NCI-H774 (cell line): ENCODE measurements at places on chromosomes 2 and 18.

DNA sequence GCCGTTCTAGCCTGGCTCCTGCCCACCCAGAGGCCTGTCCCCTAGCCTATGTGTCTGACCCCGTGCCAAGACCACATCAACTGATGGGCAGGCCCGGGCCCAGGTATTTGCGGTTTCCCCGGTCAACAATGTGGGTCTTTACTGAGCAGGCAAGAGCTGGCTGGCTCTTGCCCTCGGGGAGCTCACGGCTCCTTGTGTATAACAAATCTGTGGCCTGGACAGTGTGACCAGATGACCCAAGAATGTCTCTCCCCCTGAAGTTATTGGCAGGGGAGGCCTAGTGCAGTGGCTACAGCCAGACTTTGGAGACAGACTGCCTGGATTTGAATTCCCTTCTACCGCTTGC, 179.6 kb downstream of the KLHL29 start:
- no peak for DNase-seq

DNA sequence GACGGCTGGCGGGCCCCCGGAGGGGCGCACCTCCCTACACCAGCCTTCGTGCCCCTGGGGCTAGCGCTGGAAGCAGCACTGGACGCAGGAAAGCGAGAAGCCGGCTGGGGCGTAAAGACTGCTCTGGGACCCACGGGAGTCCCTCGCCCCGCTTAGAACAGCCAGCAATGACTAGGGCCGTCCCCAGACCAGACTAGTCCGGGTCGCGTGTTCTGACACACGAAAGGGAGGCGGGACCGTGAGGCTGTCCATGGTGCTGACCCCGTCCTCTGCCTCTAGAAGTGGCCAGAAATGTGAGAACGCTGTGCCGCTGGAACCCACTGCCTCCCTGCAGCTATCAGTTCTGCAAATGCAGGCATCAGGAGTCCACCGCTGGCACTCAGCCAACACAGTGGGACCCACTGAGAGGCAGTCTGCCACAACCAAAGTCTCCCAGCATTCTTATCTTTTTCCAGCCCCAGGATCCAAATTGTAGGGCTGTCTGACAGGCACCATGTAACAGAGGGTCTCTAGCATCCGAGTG, at the start of gene UCN:
Gene UCN, minus strand, starts transcription at position 87 of the 523 bp plus-strand sequence. CDS start 550 bp downstream, outside the sequence.
- DNase-seq, result no peak

DNA sequence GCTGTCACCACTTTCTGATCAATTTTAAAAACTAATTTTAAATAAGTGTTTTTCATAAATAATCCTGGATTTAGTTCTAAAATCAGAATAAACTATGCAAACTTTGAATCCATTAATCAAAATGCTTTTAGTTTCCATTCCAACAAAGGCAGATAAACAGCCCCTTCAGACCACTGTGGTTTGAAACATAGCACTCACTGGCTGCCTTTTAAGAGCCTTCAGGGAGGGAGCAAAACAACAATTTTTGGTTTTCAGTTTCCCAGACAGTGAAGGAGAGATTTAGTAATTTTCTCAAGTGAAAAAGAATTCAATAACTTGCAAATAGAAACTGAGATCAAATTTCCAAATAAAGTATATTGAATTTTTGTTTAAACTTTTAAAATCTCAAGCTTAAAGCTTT, 46.1 kb downstream of the CDK15 start:
- no peak for DNase-seq

DNA sequence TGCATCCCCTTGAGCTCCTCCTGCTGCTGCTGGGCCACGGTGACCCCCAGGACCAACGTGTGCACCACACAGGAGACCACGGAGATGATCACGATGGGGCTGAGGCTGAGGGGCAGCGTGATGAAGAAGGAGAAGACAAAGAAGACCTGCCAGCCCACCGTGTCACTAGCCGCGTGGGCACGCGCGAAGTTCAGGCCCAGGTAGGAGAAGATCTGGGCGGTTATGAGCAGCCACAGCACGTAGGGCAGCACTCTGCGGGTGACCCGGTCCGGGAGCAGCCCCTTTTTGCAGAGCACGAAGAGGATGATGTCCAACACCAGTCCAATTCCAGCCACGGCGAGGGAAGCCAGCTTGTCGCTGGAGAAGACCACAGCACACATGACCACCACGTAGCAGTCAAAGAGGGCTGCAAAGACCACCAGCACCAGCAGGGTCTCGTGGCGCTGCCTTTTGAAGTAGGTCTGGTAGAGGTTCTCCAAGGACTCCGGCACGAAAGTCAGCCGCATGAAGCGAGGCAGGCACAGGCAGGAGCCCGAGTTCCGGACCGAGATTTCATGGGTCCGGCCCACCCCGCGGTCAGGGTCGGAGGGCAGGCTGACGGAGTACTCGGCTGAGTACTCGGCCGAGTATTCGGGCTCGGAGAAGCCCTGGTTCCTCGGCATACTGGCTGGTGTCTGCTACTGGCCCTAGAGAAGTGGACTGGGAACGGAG, 1.6 kb downstream of the ADCY3 start:
- no peak for DNase-seq

DNA sequence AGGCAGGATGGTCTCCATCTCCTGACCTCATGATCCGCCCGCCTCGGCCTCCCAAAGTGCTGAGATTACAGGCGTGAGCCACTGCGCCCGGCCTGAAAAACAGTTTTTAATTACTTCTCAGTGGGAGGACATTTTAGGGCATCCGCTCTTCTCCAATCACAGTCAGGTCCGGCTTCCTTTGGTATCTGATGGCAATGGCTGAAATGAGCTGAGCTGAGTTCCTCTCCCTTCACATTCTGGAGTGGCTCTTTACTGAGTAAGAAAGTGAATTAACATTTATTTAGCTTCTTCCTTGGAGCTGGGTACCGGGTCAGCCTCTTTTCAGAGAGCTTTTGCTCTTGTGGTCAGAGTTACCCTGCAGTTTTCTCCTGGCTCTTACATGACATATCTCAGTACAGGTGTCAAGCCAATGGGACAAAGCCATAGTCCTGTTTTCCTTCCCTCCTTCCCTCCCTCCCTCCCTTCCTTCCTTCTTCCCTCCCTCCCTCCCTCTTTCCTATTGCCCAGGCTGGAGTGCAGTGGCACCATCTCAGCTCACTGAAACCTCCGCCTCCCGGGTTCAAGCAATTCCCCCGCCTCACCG, 1.1 kb upstream of the TTC27 start:
- no peak for DNase-seq

- no peak for DNase-seq
These were observed 19.0 kb upstream of the FAM178B start for GRCh38 chr2:97005353-97005752.

DNA sequence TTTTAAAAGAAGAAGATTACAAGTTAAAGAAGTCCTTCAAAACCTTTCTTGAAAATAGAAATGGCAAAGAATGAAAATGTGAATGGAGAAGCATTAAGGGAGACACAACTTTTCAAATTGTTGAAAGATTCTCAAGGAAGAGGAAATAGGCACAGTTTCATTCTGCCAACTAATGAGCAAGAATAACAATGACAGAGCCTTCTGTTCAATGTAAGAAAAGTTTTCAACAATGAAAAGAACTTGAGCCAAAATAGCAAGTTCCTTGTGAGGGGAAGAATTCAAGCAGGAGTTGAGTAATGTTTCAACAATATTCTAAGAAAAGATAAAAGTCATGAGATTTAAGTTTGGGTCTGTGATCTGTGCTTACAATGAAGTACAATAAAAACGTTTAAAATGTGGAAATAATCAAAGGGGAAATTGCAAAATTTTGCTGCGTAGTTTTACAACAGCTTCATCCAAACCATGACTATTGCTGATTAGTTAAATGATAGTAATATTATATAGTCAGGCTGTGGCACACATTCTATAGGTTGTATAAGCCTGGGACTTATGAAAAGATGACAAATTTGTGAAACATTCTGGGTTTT, 122.6 kb downstream of the METTL4 start:
- DNase-seq, result no peak

DNA sequence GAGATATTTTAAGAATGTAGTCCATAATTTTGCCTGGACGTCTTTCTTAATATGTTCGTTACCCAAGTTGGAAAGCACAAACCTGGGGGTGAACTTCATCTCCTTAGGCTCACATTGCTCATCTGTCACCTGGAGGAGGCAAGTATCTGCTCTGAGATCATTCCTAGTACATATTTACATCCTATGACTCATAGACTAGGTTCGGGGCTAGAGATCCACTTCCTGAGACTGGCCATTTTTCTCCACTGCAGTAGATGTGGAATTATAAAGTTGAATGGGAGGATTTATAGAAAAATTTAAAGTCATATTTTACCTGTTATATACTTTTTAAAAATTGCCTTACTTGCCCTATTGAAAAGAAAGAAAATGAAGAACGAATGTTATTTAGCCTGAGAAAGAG, 77.5 kb upstream of the PROKR1 start:
- DNase-seq, result no peak

GRCh38 chr2:238106698-238107524, 6.8 kb downstream of the ESPNL start:
- DNase-seq, result no peak

DNA sequence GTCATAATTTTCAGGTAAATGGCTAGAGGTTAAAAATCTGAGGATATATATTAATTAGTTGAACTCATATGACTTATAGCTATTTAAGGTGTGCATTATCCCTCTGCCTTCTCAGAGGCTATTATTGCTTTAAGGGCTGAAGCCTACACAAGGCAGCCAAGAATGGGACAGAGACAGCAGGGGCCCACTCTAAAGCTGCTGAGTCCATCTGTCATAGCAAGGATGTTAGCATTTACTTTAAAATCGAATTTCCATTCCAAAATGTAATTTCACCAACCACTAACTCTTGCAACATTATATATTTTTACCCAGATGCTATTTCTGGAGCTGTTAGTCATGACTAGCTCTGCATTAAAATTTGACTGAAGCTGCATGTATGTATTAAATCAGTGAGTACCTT, 236.3 kb upstream of the FSIP2 start:
- no peak for DNase-seq

GRCh38 chr2:34069604-34070003, 470.5 kb upstream of the FAM98A start:
- DNase-seq, result no peak

GRCh38 chr2:53104263-53104662, 663.3 kb upstream of the CHAC2 start:
- DNase-seq, result no peak

DNA sequence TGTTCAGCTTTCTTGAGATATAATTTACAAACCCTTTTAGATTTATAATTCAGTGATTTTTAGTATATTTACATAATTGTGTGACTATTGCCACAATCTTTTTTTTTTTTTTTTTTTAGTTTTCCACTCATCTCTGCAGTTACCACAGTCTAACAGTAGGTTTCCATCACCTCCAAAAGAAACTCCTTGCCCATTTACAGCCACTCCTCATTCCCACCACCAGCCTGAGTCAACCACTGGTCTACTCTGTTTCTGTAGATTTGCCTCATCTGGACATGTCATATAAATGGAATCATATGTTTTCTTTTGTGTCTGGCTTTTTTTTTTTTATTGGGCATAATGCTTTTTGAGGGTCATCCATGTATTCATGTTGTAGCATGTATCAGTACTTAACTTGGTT, 16.1 kb downstream of the MTX2 start:
- no peak for DNase-seq

DNA sequence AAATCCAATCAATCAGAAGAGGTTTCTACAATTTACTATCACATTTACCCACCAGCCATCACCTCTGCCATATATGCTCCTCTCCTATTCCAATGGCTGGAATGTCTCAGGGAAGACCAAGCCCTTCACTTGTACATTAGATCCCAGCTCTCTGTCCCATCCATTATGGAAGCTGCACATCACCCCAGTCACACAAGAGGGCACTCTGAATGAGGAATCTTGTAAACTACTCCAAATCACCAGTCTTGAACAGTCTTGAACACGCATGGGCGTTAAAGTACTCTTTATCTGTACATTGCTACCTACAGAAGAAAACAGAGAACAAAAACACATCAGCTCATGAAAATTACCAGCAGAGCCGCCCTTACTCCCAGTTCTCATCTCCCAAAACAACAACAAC, 38.7 kb downstream of the ZC3H8 start:
- DNase-seq, result no peak

DNA sequence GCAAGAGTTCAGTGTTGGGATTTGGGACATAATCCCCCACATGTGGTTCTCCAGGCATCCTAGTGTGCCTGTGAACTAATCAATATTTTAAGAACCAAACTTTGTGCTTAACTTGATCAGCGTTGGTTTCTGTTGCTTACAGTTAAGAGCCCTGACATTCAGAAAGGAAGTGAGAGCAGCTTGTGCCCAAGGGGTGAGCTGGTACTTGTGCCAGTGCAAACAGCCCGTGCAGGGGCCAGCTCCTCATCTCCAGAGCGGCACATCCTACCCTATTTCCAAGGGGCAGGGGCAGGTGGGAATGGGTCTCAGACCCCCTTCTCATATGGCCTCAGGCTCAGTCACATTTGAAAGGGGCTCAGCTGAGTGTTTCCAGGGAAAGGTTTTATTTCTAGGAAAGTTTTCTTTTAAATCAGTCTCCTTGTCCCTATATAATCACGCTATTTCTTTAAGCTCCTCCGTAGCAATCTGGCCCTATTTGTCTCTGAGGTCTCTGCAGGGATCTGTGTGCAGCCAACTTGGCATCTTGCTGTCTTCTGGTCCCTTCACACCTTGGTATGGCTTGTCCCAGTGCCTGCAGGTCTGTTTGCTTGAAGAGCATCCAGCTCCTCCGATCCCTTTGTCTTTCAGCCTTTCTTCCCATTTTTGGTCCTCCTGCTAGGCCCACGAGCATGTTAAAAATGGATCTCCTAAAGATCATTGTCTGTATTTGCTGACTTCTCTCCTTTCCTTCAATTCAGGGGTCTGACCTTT, 358.9 kb downstream of the HRH4 start:
- no peak for DNase-seq

DNA sequence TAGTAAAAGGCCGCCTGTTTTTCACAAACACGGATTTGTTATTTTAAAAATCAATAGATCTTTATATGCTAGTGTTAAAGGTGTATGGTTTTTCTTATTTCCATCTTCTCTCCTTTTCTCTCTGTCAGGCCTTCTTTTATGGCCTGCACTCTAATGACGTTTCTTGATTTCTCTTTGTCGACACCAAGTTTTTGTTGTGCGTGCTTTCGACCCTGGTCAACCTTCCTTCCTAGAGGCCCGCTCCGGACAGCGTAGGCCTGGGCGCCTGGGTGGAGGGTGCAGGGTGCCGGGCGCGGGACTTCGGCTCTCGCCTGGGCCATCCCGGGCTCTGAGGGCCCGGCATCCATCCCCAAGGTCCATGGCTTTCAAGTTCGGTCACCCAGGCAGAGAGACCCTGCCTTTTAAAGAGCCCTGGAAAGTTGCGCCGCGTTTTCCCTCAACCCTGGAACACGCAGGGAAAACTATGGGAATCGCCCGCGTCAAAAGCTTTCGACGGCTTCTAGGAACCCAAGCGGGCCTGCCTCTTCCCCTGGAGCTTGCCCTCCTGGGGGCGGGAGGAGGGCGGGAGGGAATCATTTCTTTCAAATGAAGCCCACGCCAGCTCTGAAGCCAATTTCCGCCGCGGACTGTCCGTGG, 4.1 kb upstream of the SATB2 start:
- DNase-seq, result no peak

- no peak for DNase-seq
These were observed 469.1 kb downstream of the CBLN2 start for GRCh38 chr18:72075040-72075439.
